ENCODE measurements at places on chromosomes 6 and 20.

GRCh38 chr6:143543435-143543834, 31.9 kb upstream of the FUCA2 start:
- no peak for DNase-seq

- no peak for DNase-seq
Measured at GRCh38 chr6:163943607-163944385, 529.3 kb downstream of the QKI start.

DNA sequence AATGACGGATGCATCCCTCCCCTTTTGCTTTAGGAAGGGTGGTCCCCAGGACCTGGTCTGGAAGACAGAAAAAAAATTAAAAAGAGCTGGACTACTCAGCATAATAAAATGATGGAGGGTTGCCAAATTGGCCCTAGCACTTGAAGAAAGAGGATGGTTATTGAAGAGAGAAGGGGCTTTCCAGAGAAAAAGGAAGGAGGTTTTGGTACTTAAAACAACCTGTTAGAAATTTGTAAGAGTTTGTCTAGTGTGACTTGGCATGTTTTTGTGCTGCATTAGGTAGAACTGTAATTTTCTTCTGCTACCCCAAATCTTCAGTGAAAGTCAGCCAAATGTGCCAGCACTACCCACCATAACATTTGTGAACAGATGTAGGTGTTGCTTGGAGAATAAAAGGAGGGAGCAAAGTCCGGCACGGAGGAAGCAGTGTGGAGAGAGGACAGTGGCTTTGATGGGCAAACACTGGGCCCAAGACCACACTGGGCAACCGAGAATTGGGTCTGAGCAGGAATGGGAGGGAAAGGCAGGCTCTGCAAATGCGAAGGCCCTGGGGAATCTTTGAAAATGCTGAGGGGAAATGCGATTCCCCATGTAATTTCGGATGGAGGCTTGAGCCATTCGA, 160.9 kb downstream of the QRSL1 start:
- DNase-seq: no peak

DNA sequence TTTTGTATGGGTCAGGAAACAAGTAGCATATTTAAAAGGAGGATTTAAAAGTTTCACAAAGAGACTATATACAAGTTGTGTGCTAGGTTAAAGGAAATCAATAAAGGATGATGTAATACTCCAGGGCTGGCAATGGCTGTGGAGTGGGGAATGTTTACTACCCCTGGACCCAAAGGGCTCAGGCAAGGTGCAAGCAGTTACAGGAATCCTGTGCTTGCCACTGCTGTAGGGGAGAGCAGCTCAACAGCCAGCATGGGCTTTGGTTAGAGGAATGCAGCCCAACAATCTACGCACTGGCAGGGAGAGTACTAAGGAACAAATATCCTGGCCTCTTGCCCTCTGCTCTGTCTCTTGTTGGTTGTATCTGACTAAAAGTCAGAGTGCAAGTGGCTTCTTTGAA, 1642.2 kb downstream of the KHDRBS2 start:
- DNase-seq: no peak

GRCh38 chr6:4313044-4313686, 177.8 kb upstream of the ECI2 start:
- peak; percentile 60 for DNase-seq

GRCh38 chr20:2538931-2539720, 2.8 kb downstream of the TMC2 start:
- no peak for DNase-seq

GRCh38 chr6:90397929-90398674, 101.5 kb upstream of the BACH2 start:
- no peak for DNase-seq

DNA sequence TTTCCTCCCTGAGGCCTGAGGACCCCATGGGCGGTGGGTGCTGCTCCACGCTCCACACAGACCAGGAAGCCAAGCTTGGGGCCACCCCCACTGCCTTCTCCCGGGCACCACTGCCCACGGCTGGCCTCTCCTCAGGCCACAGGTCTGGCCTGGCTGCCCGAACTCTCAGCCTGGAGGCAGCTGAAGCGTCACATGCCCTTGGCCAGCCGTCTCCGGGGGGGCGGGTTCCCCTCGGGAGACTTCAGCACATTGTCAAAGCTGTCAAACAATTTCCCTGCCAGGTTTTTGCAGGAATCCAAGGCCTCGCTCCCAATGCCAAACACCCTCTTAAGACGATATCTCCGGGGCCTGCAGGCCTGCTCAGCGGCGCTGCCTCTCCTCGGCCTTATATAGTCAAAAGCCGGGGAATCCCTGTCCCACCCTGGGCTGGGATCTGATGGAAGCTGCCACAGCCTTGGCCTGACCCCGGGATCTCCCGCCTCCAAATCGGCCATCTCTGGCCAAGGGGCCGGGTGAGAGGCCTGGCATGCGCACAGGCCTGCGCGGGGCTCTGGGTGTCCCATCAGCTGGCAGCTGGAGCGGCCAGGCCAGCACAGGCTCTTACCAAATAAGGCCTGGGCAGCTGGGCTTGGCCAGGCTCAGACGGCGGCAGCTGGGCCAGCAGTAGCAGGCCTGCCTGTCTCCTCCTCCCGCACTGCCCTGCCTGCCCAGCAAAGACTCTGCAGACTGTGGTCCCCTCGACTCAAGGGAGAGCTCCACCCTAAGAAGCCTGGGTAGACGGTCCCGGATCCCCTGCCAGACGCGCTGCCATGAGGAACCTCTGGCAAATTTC, 49.7 kb downstream of the RBM38 start:
- peak; percentile 49 for DNase-seq

DNA sequence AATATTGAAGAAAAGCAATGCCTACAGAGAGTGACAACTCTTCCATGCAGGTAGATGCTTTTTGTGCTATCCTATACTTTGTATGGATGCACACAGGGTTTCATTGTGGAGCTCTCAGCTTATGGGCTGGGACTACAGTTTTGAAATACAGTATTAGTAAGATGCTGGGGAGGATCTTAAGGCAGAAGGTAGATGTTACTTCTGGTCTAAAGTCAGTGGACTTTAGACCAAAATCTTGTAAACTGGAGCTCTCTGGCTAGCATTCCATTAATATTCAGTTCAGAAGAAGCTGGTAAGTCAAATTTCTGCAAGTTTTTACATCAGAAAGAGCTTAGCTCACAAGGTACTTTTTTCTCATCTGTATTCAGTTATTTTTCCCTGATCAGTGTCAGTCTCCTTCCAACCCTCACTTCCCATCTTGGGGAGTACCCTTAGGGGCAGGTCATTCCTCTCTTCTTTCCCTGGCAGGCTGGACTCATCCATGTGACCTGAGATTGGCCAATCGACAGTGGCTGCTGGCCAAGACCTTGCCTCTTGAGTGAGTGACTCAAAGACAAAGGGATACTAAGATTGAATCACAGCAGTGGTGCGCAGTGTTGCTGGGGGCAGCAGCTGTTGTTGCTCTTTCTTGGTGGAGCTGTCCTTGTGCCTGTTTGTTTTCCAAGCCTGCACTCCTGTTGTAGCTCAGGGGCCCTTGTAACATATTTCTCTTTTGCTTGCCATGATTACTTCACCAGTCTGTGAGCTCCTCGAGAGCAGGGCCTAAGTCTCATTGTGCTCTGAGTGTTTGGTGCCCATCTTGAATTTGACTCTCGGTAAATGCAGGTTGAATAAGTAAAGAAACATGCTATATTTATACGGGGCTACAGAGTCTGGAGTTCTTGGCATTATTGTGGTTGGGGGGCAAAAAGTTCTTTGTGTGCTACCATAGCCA, 2.8 kb upstream of the PHF20 start:
- peak; percentile 73 for DNase-seq

- DNase-seq: no peak
Measured at GRCh38 chr20:33018169-33018931, 10.8 kb downstream of the BPIFB2 start.

DNA sequence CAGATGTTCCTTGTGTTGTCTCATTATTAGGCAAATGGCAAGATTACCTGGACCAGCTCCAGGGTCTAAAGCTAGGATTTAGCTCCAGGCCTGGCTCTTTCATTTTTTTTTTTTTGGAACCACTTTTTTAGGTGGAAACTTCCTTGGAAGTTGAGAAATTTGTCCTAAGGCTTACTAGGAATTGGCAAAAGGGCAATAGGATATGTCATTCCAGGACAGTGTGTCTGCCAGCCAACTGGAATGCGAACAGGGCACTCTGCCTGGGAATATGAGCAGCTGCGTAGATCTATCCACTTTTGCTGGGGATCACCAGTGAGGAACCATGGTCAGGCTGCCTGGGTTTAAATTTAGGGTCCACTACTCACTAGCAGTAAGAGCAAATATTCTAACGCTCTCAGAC, 304.0 kb downstream of the TSHZ2 start:
- DNase-seq: no peak

GRCh38 chr20:41978246-41978790, 360.1 kb upstream of the CHD6 start:
- no peak for DNase-seq
